GM20000 (cell line): ENCODE measurements at places on chromosomes 11 and 22.
A peak's percentile ranks its signal among the peaks of the same experiment; 100 is the strongest.

- no peak for DNase-seq
These were observed 14.3 kb downstream of the MTCH2 start for GRCh38 chr11:47628026-47628425.

DNA sequence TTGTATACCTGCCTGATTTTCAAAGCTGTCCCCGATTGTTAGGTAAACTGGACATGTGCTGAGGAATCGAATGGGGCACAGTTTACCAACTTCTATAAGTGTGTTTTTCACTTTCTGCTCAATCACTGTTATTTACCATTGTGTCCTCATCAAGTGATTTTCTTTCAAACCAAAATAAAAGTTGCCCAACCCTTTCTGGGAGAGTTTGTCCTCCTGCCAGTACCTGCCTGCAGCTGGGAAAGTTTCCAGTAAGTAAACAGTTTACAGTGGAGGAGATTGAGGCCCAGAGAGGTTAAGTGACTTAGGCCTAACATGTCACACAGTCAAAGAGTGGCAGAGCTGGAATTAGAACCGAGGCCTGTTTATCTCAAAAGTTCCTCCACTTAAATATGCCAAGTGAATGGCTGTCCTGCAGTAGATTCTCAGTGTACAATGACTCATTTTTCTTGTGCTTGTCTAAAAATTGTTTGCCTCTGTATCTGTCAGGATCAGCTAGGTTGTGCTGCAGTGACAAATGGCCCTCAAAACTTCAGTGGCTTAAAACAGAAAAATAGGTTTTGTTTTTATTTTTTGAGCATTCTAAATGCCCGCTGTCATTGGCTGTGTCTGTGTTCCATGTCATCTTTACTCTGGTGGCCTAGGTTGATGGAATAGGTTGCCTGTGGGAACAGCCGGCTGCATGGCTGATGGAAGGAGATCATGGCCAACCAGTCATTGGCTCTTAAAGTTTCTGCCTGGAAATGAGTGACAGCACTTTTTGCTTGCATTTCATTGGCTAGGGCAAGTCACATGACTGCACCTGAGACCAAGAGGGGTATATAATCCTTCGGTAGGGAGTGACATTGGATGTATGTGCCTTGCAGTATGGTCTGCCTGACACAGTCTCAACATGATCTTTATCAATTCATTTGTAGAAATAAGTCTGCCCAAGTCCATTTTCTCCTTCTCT is 61.8 kb upstream of the CRYBB3 start:
- no peak for DNase-seq

- no peak for DNase-seq
These were observed 33.5 kb upstream of the CRTAM start for GRCh38 chr11:122804796-122805195.

- DNase-seq: no peak
These were observed 16.8 kb upstream of the ADSL start for GRCh38 chr22:40329466-40329865.

DNA sequence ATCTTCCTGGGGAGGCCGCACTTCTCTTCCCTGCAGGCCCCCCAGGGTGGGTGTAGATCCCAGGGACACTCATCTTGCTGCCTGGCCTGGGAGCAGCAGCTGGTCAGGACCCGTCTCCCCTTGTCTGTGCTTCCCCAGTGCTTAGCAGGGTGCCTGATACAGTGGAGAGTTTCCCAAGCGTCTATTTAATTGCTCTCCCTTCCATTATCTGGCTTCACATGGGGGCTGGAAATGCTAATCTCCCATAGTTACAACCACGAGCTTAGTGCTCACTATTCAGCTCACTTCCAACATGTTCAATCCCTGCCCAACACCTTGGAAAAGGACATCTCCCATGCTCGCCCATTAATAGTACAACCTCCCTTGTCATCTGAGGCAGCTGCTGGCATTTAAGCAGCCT is 100.5 kb downstream of the DSCAML1 start:
- DNase-seq: no peak

GRCh38 chr11:20021771-20022362 is 138.4 kb downstream of the DBX1 start:
- DNase-seq: no peak

- no peak for DNase-seq
These were observed 63.9 kb downstream of the PKNOX2 start for GRCh38 chr11:125228445-125228844.

- no peak for DNase-seq
These were observed 13.8 kb downstream of the TOLLIP start for GRCh38 chr11:1295591-1295990.

DNA sequence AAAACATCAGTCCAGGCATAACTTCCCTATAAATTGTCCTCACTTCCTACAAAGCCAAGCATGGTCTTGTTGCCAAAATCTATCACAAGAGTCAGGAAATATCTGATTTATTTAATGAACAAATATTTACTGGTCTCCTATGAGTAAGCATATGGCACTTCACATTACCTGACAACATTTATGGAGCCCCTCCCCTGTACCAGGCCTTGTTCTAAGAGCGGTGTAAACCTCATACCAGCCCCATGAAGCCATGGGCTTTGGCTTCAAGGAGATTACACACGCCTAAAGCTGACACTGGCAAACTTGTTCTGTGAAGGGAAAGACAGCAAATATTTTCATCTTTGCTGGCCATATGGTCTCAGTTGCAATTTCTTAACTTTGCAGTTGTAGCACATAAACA is 43.0 kb upstream of the EIF3D start:
- no peak for DNase-seq

- peak; percentile 68 for DNase-seq
These were observed 99.4 kb downstream of the MIAT start for GRCh38 chr22:26756675-26757293.

- DNase-seq: peak; percentile 63
These were observed 21.5 kb downstream of the LRP4 start for GRCh38 chr11:46896719-46897406.

DNA sequence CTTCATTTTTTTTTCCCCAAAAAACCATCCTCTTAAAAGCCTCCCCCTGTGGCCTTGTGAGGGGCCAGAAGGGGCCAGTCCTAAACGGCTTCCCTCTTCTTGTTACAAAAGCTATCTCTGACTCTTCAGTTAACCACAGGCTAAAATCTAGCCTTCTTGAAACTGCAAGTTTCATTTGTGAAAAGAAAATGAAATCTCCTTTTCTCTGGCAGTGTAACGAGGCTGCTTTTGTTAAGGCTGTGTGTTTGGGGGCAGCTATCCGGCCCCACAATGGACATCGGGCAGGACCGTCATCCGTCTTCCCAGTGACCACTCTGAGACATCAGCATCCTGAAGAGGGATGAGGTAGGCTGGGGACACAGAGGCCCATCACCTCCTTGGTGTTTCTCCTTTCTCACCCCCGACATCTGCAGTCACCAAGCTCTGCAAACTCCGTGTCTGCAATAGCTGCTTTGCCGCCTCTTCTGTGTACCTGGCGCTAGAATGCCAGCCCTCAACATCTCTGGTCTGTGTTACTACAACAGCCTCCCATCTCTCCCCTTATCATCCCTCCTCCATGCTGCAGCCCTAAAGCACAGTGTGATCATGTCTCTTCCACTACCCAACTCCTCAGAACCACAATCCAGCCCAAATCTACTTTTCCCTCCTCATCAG is 94.0 kb downstream of the RCN1 start:
- DNase-seq: peak; percentile 36

- no peak for DNase-seq
These were observed 15.0 kb downstream of the MPPED1 start for GRCh38 chr22:43426816-43427215.

GRCh38 chr22:44588348-44588747 is 90.3 kb upstream of the RTL6 start:
- no peak for DNase-seq

- no peak for DNase-seq
These were observed 49.7 kb upstream of the BIRC3 start for GRCh38 chr11:102267609-102268008.

- DNase-seq: no peak
These were observed 34.2 kb upstream of the ARHGAP32 start for GRCh38 chr11:129226207-129226798.

- no peak for DNase-seq
These were observed 191.5 kb upstream of the BLID start for GRCh38 chr11:122307476-122308035.

GRCh38 chr11:18115360-18116127 is 9.7 kb upstream of the SAAL1 start:
- peak; percentile 88 for DNase-seq

- no peak for DNase-seq
These were observed 38.7 kb downstream of the SYT13 start for GRCh38 chr11:45247433-45247832.

DNA sequence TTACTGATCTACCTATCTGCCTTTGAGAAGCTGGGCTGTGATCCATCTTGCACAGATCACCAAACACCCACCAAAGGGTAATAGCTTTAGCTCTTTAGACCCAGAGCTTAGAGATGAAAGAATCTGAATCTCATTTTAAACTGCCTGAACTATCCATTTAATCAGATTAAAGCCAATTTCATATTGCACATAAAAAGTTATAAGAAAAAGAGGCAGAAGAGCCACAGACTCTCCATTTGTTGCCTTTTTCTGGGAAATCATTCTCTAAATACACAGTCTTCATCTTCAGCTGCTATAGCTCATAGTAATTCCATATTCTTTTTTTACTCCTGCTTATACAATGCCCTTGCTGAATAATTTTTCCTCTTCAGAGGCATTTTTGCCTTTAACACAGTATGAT is 271.2 kb downstream of the DLG2 start:
- no peak for DNase-seq

DNA sequence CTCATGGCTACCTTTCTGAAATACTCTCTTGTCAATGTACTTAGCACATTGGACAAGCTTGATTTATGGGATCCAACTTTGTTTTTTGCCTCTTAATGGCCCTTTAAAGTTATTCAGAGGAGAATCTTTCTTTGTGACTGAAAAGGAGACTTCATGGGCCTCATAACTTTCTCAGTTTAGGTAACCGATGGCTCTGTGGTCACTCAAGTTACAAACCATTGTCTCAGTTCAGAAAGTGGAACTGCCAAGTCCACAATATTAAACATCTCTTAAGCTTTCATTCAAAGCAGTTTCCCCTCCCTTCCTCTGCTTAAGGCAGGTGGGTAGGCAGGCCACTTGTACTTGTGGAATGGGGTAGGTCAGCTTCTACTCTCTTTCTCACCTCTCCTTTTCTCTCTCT is 12.3 kb upstream of the ARL14EP start:
- peak; percentile 27 for DNase-seq

GRCh38 chr11:80182901-80183300 is 742.1 kb upstream of the TENM4 start:
- DNase-seq: no peak

- no peak for DNase-seq
These were observed 16.5 kb upstream of the NUCB2 start for GRCh38 chr11:17260020-17260419.

DNA sequence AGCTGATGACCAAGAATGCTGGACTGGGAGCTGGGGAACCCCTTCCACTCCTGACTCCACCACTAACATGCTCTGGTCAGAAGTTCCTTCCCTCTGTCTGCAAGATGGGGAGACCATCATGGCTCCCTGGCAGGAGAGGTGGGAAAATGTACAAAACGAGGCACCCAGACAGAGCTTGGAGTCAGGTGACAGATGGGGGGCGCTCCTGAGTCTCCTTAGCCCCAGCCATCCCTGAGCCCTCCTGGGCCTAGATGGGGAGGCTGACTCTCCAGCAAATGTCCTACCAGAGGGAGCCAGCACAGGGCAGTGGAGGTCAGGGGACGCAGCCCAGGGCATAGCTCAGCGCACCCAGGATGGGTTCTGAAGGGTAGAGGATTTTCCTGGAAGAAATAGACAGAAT is 20.0 kb downstream of the KCNJ4 start:
- DNase-seq: no peak

DNA sequence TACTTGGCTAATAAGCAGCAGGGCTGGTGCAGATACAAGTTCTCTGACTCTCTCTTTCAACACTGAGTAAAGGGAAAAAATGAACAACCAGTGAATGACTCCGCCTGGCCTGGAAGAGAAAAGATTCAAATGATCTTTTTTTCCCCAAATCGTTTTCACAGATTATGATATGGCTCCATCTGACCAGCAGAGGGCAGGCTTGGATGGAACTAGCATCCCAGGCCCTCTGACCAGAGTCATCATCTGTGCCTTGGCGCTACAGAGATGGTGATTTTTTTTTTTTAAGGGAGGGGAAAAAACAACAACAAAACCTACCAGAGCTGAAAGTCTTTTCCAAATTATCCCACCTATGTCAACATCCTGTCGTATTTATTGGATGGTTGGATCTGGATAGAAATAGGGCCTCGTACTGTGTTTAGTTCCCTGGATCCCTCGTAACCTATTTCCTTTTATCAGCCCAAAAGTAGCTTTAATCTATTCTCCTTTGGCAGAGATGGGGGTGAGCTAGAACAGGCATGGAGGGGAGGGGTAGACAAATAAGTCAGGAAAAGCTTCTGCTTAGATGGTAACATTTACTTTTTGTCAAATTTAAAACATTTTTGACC is 69.7 kb downstream of the PRSS23 start:
- DNase-seq: peak; percentile 67

DNA sequence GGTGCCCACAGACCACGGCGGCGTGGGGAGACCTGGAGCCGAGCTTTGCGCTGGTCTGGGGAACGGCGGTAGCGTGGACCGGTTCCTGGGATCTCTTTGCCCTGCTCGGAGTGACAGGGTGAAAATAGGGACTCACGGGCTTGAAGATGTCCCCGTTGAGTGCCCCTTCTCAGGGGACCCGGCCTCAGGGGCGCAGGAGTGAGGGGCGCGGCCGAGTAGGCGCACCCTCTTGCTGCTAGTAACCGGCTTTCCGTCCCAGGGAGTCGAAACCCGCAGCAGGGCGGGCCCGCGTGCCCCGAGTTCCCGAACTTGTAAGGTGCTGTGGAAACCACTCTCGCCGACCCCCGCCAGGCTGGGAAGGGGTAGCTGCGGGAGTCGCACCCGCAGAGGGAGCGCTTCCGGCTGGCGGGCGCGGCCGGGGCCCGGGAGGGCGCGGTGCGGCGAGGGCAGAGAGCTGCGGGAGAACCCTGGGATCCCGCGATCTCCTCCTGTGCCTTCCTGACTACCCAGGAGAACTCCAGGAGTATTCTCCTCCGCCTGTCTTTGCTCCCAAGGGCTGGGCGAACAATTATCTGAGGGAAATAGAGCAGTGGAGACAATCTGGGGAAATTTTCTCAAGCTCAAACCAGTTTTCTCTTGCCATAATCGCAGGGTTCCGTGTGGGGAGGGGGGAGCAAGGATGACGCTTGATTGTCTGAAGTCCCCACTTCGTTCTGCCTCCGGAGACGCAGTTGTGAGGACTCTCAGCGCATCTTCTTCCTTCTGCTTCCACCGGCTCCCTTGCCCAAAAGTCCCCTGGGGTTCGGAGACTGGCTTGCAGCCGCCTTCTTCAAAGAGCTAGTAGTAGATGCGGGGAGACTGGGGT is 666 bp downstream of the NELL1 start:
- DNase-seq: peak; percentile 39

- DNase-seq: no peak
These were observed 45.4 kb downstream of the OR4C46 start for GRCh38 chr11:54558407-54558806.

GRCh38 chr11:20421946-20422345 is 34.4 kb downstream of the PRMT3 start:
- DNase-seq: no peak

GRCh38 chr22:44046485-44047141 is 22.5 kb downstream of the PARVB start:
- DNase-seq: no peak

- DNase-seq: no peak
These were observed 60.7 kb downstream of the DBX1 start for GRCh38 chr11:20099527-20099926.

- no peak for DNase-seq
These were observed 48.2 kb downstream of the CSF2RB start for GRCh38 chr22:36961626-36962025.
